ENCODE measurements at places on chromosomes 11 and 22. TPM values are rescaled to one million over a fixed set of nuclear protein-coding genes. Genes with fewer than 3 reads are reported as not detected.

- H3K27me3 ChIP-seq: no peaks in the 10 kb centered on the region
- no peaks in the 10 kb centered on the region for H3K36me3 ChIP-seq
- peak overlapping the region; percentile 18 for H3K27ac ChIP-seq
- no peak for DNase-seq
Observed at GRCh38 chr22:45544588-45545170, 42.0 kb downstream of the FBLN1 start.

Gene LIF
- total RNA-seq: 1.5 TPM

DNA sequence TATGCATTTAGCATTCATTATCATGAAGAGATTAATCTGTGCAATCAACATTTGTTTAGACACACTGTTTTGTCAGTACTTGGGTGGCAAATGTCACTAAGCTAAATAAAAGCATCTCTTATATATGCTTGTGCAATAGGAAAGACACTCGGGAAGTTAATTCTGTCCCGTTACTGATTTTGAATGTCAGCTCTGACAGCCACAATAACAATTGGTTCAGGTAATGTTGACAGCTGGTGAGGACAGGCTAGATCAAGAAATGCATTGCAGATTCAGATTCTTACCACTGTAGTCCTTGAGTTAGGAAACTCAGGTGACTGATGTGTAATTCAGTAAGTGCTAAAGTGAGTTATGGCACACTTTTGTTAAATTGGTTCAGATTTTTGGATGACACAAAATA is 523.8 kb upstream of the FAT3 start:
- H3K4me1 ChIP-seq: no peaks in the 10 kb centered on the region
- no peak for DNase-seq
- H3K27ac ChIP-seq: no peak overlapping the region
- no peak overlapping the region for H3K4me3 ChIP-seq
- no peaks in the 10 kb centered on the region for H3K36me3 ChIP-seq
- H3K27me3 ChIP-seq: no peaks in the 10 kb centered on the region

DNA sequence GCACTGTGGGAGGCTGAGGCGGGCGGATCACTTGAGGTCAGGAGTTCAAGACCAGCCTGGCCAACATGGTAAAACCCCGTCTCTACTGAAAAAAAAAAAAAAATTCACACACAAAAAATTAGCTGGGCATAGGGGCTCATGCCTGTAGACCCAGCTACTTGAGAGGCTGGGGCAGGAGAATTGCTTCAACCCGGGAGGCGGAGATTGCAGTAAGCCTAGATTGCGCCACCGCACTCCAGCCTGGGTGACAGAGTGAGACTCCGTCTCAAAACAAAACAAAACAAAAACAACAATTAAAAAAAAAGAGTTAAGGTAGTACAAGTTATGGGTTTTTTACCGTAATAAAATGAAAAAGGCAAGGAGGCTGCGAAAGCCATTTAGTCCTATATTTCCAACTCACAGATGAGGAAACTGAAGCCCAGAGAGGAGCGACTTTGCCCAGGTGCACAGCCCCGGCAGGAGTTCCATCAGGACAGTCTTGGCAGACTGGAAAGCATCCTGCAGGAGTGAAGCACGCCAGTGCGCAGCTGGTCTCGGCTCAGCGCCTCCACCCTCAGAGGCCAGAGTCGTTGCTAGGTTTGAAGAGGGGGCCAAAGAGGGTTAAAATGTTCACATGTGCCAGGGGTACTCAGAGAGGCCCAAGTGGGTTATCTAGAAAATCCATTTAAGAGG is 3.8 kb upstream of the FADS3 start:
- DNase-seq: no peak
- no peaks in the 10 kb centered on the region for H3K27me3 ChIP-seq
- peaks cover 9% of the 10 kb centered on the region for H3K4me1 ChIP-seq
- no peaks in the 10 kb centered on the region for H3K36me3 ChIP-seq

GRCh38 chr22:40764763-40765441 is 54.2 kb downstream of the SLC25A17 start:
- peak overlapping the region; percentile 63 for H3K27ac ChIP-seq
- no peak for DNase-seq
- H3K27me3 ChIP-seq: no peaks in the 10 kb centered on the region
- no peaks in the 10 kb centered on the region for H3K4me1 ChIP-seq
- H3K36me3 ChIP-seq: no peaks in the 10 kb centered on the region
- H3K4me3 ChIP-seq: no peak overlapping the region

DNA sequence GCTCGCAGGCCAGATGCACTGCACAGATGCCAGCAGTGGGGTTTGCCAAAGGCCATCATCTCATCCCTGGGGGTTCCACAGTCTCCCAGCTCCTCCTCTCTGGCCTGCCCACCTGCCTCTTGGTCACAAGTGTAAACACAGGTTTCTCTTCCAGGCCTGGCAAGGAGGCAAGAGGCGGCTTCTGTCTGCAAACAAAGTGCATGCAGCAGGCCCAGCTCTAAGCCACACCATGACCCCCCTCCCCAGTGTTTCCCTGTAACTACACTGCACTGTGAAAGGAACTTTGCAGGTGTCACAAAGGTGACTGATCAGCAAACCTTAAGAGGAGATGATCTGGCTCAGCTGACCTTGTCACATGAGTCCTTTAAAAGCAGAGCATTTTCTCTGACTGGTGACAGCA is 26.2 kb upstream of the SHISAL1 start:
- H3K27me3 ChIP-seq: no peaks in the 10 kb centered on the region
- no peaks in the 10 kb centered on the region for H3K36me3 ChIP-seq
- no peak overlapping the region for H3K27ac ChIP-seq
- no peaks in the 10 kb centered on the region for H3K4me1 ChIP-seq
- H3K4me3 ChIP-seq: no peak overlapping the region
- no peak for DNase-seq

- peak overlapping the region; percentile 97 for H3K27ac ChIP-seq
- peak overlapping the region; percentile 77 for H3K4me3 ChIP-seq
- peak; percentile 77 for DNase-seq
- no peaks in the 10 kb centered on the region for H3K36me3 ChIP-seq
- H3K4me1 ChIP-seq: peaks cover 42% of the 10 kb centered on the region
Observed at GRCh38 chr11:67354075-67355022, 1.0 kb upstream of the POLD4 start.

DNA sequence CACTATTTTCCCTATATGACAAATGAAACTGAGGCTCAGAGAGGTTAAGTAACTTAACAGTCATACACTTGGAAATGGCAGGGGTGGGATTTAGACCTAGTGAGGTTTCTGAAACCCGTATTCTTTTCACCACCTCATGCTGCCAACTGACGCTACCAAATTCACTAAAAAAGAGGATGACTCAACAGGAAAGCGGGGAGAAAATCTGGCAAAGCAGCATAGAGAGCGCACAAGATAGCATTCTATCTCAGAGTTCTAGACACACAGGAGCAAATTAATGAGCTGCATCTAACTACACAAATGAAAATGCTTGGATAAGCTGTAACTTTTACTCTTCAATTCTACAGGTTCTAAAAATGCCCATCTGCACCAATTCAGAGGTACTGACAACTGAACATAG is 136.4 kb downstream of the RBFOX2 start:
- H3K27me3 ChIP-seq: no peaks in the 10 kb centered on the region
- DNase-seq: peak; percentile 67
- no peaks in the 10 kb centered on the region for H3K36me3 ChIP-seq
- H3K4me3 ChIP-seq: no peak overlapping the region
- peak overlapping the region; percentile 87 for H3K27ac ChIP-seq

- H3K27me3 ChIP-seq: no peaks in the 10 kb centered on the region
- no peak for DNase-seq
- no peak overlapping the region for H3K4me3 ChIP-seq
Observed at GRCh38 chr11:113831314-113831713, 44.1 kb downstream of the USP28 start.

- H3K27ac ChIP-seq: no peak overlapping the region
- H3K27me3 ChIP-seq: no peaks in the 10 kb centered on the region
Observed at GRCh38 chr11:86214710-86215109, 29.8 kb upstream of the EED start.

- DNase-seq: no peak
- H3K27me3 ChIP-seq: no peaks in the 10 kb centered on the region
- H3K4me1 ChIP-seq: no peaks in the 10 kb centered on the region
- no peak overlapping the region for H3K4me3 ChIP-seq
- H3K36me3 ChIP-seq: no peaks in the 10 kb centered on the region
Observed at GRCh38 chr22:37999640-38000272, 15.4 kb upstream of the SOX10 start.

Gene ESRRA
- 12.2 TPM for total RNA-seq

DNA sequence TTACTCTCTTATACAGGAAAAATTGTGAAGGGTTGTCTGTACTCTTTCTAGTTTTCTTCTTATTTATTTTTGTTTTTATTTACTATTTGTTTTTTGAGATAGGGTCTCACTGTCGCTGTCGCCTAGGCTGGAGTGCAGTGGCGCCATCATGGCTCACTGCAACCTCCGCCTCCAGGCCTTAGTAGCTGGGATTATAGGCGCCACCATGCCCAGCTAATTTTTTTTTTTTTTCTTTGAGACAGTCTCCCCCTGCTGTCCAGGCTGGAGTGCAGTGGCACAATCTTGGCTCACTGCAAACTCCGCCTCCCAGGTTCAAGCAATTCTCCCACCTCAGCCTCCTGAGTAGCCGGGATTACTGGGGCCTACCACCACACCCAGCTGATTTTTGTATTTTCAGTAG is 18.4 kb downstream of the CUL5 start:
- no peak overlapping the region for H3K4me3 ChIP-seq
- DNase-seq: no peak
- H3K27ac ChIP-seq: no peak overlapping the region
- peaks cover 4% of the 10 kb centered on the region for H3K4me1 ChIP-seq

Gene OR56A4
- total RNA-seq: not detected

- no peaks in the 10 kb centered on the region for H3K27me3 ChIP-seq
- H3K27ac ChIP-seq: peak overlapping the region; percentile 68
- DNase-seq: no peak
- peak overlapping the region; percentile 100 for H3K4me3 ChIP-seq
Observed at GRCh38 chr22:43015677-43016042, 711 bp upstream of the PACSIN2 start.

Gene UQCR10
- 6.2 TPM for total RNA-seq

- H3K27me3 ChIP-seq: no peaks in the 10 kb centered on the region
- H3K4me3 ChIP-seq: no peak overlapping the region
- H3K4me1 ChIP-seq: no peaks in the 10 kb centered on the region
- no peaks in the 10 kb centered on the region for H3K36me3 ChIP-seq
- H3K27ac ChIP-seq: no peak overlapping the region
Observed at GRCh38 chr11:30351061-30351460, 28.2 kb downstream of the ARL14EP start.

GRCh38 chr22:48357961-48358360 is 1469.7 kb downstream of the BRD1 start:
- H3K27me3 ChIP-seq: no peaks in the 10 kb centered on the region
- H3K4me3 ChIP-seq: no peak overlapping the region
- no peak overlapping the region for H3K27ac ChIP-seq
- no peaks in the 10 kb centered on the region for H3K36me3 ChIP-seq
- no peaks in the 10 kb centered on the region for H3K4me1 ChIP-seq

GRCh38 chr11:123364080-123364479 is 66.0 kb upstream of the GRAMD1B start:
- no peak overlapping the region for H3K27ac ChIP-seq
- H3K27me3 ChIP-seq: no peaks in the 10 kb centered on the region
- no peaks in the 10 kb centered on the region for H3K36me3 ChIP-seq
- no peaks in the 10 kb centered on the region for H3K4me1 ChIP-seq
- H3K4me3 ChIP-seq: no peak overlapping the region

- H3K27me3 ChIP-seq: no peaks in the 10 kb centered on the region
- no peak for DNase-seq
- H3K27ac ChIP-seq: no peak overlapping the region
Observed at GRCh38 chr11:4541071-4541470, 3.9 kb upstream of the OR52M1 start.

DNA sequence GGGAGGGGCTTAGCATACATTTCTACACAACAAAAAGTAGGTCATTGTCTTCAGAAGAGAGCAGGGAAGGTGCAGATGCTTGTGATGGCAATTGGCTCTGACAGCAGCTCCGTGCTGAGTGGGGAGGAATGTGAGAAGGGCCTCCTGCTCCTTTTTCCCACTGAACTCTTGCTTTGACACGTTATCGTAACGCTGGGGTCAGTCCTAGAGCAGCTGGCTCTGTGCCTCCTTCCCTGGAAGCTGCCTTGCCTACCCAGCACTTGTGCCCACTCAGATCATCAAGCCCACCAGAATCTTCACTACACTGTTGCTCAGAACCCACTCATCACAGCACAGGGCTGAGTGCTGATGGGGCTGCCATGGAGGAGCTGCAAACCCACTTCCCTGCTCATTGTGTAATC is 14.9 kb upstream of the NAV2 start:
- DNase-seq: no peak
- H3K27ac ChIP-seq: no peak overlapping the region
- no peak overlapping the region for H3K4me3 ChIP-seq
- H3K36me3 ChIP-seq: no peaks in the 10 kb centered on the region
- no peaks in the 10 kb centered on the region for H3K4me1 ChIP-seq

DNA sequence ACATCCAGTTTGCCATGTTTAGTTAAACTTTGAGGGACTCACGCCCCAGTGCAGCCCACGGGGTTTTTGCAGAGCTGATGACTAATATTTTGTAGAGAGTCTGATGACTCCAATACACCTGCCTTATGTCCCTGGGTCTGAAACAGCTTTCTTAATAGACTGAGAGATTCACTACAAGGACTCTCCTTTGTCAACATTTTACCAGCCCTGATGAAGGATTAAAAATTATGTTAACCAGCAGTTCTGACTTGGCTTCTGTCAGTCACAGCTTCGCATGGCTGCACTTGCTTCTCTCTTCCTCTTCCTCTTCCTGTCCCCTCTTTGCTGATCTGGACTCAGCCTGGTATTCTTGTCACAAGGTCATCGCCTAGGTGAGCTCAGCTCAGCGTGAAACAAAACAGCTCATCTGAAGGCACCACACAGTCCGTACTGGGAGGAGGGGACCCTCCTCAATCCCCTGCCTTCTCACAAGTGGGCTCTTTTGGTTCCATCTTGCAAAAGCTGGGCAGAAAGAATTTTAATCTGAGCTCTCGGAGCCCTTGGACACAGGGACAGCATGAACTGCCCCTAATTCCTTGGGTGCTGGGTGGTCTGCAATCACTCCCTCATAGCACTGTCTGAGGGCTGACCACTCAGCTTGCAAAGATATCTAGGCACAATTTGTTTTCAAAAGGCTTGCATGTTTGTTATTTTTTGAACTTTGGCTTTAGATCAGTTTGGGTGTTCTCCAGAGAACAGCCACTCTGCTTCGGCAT is 38.1 kb upstream of the POU2AF1 start:
- no peaks in the 10 kb centered on the region for H3K36me3 ChIP-seq
- peaks cover 8% of the 10 kb centered on the region for H3K4me1 ChIP-seq
- DNase-seq: no peak
- peak overlapping the region; percentile 32 for H3K27ac ChIP-seq

DNA sequence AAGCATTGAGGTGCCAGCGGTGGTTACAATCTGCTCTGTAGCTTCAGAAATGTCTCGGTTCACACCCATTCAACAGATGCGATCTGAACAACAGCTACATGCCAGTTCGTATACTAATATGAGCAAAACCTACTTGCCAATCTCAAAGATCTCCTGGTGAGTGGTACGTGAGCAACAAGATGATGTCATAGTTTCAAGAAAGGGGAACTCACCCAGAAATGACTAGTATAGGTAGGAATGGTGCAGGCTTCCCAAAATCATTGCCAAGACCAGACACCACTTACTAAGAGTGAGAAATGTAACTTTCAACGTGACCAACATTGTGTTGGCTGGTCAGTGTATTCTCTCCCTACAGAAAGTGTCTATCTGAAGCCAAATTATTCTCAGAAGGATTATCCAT is 31.1 kb downstream of the OR6Q1 start:
- H3K4me3 ChIP-seq: no peak overlapping the region
- no peaks in the 10 kb centered on the region for H3K36me3 ChIP-seq
- no peak for DNase-seq
- no peaks in the 10 kb centered on the region for H3K4me1 ChIP-seq
- no peaks in the 10 kb centered on the region for H3K27me3 ChIP-seq
- no peak overlapping the region for H3K27ac ChIP-seq

- no peak overlapping the region for H3K27ac ChIP-seq
- no peaks in the 10 kb centered on the region for H3K36me3 ChIP-seq
- DNase-seq: no peak
- no peaks in the 10 kb centered on the region for H3K27me3 ChIP-seq
Observed at GRCh38 chr11:130531061-130531460, 82.6 kb downstream of the ADAMTS15 start.

Gene TRPC6
- total RNA-seq: 27.5 TPM

Measured in uterus (tissue), 4 donors.